ENCODE measurements at places on chromosomes 5 and 9.

GRCh38 chr5:1505506-1506241 is 18.1 kb downstream of the LPCAT1 start:
- no peak for DNase-seq

GRCh38 chr5:55324815-55325418 is 17.1 kb downstream of the MTREX start:
- no peak for DNase-seq

DNA sequence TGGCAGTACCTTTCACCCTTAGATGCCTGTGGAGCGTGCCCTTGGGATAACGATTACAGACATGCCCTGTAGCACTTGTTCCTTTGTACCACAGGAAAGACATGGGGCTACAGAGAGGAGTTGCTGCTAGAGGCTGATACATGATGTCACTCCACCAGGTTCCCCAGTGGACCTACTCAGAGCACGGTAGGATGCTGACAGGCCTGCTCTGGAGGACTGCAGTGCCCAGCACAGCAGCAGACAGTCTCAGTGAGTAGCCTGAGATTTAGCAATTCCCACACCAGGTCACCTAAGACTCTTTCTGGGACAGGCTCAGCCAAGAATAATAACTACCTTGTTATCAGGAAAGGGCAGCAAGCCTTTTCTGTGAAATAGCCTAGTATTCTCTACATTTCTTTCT is 28.8 kb downstream of the PDE4D start:
- DNase-seq = no peak

DNA sequence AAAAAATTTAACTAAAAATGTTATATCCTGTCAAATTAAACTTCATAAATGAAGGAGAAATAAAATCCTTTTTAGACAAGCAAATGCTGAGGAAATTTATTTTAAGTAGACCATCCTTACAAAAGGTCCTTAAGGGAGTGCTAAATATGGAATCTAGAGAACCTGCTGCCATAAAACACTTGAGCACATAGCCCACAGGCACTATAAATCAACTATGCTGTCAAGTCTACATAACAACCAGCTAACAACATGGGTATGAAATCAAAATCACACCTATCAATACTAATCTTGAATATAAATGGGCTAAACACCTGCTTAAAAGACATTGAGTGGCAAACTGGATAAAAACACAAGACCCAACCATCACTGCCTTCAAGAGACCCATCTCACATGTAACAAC is 15.1 kb upstream of the PRSS3 start:
- no peak for DNase-seq

DNA sequence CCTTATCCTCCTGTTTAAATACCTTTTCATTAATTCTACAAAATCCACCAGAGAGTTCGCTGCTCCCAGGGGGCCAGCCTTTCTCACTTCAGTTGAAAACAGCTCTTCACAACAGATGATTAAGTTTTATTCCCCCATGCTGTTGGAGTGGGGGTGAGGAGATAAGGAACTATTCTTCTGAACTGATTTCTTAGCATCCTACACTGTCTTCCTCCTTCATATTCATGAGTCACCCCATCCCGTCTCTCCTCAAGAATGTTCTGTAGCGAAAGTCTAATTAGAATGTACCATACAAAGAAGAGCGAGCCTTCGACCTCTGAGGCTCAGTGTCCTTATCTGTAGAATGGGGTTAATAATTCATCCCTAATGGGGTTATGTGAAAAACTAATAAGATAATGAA is 138.0 kb downstream of the PIK3R1 start:
- no peak for DNase-seq

- DNase-seq = no peak
Observed at GRCh38 chr5:171495122-171495700, 75.8 kb downstream of the FGF18 start.

DNA sequence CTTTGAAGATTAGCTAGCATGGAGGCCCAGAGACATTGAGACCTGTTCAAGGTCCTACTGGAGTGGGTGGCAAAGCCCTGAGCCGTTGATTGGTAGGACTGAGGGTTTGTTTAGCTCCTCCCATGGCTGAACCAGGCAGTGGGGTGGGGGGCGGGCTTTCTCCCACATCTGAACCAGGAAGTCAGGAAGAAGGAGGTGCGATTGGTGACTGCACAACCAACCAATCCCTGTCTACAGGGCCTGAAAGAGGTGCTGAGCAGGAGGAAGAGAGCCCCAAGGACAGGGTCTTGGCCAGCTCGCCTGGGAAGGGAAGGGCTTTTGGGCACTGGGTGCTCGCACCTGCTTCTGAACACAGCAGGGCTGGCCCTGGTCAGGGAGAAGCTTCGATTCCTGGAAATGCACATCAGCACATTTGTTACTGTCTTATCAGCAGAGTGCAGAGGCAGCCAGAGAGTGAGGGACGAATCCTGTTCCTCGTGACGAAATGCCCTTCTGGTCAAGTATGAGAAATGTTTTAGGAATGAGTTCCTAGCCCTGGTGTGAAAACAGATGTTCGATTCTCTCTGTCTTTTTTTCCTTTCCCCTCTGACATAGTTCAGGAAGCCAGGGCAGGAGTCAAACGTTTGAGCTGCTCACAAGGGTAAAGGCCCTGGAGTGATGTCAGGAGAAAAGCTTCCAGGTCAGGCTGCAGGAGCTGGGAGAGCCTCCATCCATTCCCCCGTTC is 294.8 kb upstream of the KLF4 start:
- DNase-seq = no peak

GRCh38 chr9:113625486-113625885 is 162.0 kb downstream of the RGS3 start:
- DNase-seq = no peak

GRCh38 chr9:131943351-131943841 is 136.3 kb downstream of the MED27 start:
- no peak for DNase-seq

GRCh38 chr9:137198051-137198901 is 2.3 kb downstream of the TPRN start:
- DNase-seq = no peak

GRCh38 chr9:76655121-76655541 is 109.1 kb upstream of the PCA3 start:
- DNase-seq = no peak

GRCh38 chr5:10964806-10965205 is 203.8 kb upstream of the DAP start:
- no peak for DNase-seq

DNA sequence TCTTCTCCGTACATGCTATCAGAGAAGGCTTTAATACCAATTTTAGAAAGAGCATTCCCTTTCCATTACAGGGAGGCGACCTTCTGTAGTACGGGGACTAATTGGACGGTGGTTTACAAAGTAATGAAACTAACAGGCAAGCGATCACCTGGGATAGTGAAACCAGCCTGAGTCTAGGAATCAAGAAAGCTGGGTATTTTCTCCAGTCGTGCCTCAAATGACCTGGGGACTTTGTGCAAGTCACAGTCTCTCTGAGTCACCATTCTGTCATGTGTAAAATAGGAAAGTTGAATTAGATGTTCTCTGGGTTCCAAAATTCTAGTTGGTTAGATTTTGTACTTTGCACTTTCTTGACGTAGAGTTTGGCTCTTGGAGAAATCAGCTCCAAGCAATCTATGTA is 22.7 kb upstream of the SSBP2 start:
- no peak for DNase-seq

- DNase-seq = no peak
Observed at GRCh38 chr5:174344335-174344734, 298.8 kb downstream of the NSG2 start.

- no peak for DNase-seq
Observed at GRCh38 chr9:87184956-87185642, 237.8 kb upstream of the GAS1 start.

DNA sequence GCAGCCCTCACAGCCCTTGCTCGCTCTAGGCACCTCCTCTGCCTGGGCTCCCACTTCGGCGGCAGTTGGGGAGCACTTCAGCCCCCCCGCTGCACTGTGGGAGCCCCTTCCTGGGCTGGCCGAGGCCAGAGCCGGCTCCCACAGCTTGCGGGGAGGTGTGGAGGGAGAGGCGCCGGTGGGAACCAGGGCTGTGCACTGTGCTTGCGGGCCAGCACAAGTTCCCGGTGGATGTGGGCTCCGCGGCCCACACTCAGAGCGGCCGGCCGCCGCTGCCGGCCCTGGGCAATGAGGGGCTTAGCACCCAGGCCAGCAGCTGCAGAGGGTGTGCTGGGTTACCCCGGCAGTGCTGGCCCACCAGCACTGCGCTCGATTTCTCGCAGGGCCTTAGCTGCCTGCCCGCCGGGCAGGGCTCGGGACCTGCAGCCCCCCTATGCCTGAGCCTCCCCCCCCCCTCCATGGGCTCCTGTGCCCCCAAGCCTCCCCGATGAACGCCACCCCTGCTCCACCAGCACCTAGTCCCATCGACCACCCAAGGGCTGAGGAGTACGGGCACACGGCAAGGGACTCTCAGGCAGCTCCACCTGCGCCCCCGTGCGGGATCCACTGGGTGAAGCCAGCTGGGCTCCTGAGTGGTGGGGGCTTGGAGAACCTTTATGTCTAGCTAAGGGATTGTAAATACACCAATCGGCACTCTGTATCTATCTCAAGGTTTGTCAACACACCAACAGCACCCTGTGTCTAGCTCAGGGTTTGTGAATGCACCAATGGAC is 224.8 kb downstream of the ZNF608 start:
- no peak for DNase-seq
